Activated CD4-positive, alpha-beta T cell treated with anti-CD3 and anti-CD28 coated beads for 48 hours (primary cell): ENCODE measurements at places on chromosomes 12 and 14.

- no peak for DNase-seq
Observed at GRCh38 chr14:102980409-102980810, 57.9 kb downstream of the AMN start.

GRCh38 chr12:130714591-130715149 is 1.4 kb downstream of the RIMBP2 start:
- DNase-seq: no peak

DNA sequence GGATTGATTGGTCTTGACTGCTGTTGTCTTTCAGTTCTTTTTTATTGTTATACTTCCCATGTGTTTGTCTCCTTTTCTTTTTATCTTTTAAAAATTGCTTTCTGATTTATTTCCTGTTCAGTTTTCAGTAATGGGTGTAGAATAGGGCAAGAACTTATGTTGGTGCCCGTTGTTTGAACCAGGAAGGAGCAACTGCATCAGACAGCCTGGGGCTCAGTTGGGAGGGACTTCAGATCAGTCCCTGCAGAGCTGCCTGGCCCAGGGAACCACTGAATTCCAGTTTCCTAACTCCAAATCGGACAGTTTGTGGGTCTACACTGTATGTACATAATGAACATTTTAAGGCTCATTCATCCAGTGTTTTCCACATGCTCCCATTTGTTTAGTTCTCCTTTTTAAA is 64.9 kb downstream of the FBXO34 start:
- DNase-seq: no peak

GRCh38 chr12:28425526-28425925 is 235.3 kb downstream of the CCDC91 start:
- no peak for DNase-seq

GRCh38 chr12:79482323-79482722 is 208.4 kb downstream of the PAWR start:
- DNase-seq: no peak

GRCh38 chr14:99182548-99183250 is 89.3 kb downstream of the BCL11B start:
- no peak for DNase-seq

DNA sequence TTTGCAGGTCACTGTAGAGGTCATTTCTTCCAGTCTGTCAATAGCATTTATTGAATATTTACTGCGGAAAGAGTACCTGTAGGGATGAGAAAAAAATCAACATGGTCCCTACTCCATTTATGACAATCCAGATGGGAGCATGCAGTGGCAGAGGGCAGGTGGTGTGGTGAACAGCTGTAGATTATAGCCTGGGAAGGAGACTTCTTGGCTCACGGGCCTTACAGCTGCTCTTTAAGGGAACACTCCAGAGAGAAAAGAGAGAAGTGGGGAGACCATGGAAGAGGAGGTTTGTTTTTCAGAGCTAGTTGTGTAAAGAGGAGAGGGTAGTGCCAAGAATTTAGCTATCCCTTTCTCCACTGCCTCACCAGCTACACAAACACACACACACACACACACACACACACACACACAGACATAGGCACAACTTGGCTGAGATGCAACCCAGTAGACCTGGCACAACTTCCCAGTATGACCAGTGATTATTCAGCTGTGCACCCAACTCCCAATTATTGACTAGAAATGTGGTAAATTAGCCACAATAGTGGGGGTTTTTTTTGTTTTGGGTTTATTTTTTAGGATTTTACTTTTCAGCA is 41.0 kb downstream of the GPHB5 start:
- DNase-seq: no peak

DNA sequence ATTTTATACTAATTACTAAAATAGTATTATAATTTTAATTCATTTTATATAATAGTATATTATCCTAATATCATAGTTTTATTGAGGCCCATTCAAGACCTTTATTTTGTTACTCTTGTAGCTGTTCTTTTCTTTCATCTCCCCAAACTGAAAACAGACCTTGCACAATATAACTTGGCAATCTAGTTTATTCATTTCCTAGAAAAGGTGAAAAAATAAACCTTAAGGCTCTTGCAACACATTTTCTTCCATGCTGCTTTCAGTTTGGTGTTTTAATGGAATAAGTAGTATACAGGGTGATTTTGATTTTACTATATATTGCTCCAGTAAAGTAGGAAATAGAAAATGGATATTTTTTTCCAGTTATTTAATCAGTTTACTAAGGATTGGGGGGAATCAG is 174.0 kb downstream of the SLC2A13 start:
- no peak for DNase-seq

DNA sequence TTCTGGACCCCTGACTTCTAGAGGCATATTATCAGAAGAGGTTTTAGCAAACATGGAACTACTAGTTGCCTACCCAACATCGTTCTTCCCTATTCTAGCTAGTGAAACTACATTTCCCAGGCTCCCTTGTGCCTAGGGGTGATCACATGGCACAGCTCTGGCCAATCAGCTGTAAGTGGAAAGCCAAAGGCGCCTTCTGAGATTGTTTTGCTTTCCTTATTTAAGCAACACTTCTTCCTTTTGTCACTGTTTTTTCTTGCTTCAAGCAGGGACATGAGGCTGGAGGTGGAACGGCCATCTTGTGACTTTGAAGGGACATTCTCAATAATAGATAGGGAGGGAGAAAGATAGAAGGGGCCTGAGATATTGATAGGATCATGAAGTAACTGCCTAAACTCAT is 136.7 kb downstream of the ZNF664 start:
- DNase-seq: peak; percentile 18

DNA sequence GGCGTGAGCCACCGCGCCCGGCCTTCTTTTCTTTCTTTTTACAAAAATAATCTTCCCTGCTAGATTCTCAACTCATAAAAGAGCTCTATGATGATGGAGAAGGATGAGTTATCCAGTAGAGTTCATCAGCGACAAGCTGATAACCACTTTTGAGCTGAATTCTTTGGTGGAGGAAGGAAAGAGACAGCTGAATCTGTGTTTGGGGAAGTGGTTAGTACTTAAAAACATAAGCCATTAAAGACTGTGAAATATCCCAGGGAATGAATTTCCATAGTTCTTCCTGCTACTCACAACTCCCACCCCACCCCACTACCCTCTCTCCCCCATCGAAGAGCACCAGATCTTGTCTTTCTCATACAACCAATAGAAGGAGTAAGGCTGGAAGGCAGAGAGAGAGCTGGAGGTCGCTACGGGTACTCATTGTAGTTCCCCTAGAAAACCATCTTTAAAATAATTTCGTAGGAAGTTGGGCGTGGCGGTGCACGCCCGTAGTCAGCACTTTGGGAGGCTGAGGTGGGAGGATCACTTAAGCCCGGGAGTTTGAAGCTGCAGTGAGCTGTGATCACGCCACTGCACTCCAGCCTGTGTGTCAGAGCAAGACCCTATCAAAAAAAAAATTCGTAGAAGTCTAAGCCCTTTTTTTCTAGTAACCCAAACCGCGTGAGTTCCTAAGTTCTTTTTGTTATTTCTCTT is 647 bp upstream of the ESPL1 start:
- peak; percentile 60 for DNase-seq
